ENCODE measurements at places on chromosomes 2 and 18. TPM values are rescaled to one million over a fixed set of nuclear protein-coding genes. Genes with fewer than 3 reads are reported as not detected.

DNA sequence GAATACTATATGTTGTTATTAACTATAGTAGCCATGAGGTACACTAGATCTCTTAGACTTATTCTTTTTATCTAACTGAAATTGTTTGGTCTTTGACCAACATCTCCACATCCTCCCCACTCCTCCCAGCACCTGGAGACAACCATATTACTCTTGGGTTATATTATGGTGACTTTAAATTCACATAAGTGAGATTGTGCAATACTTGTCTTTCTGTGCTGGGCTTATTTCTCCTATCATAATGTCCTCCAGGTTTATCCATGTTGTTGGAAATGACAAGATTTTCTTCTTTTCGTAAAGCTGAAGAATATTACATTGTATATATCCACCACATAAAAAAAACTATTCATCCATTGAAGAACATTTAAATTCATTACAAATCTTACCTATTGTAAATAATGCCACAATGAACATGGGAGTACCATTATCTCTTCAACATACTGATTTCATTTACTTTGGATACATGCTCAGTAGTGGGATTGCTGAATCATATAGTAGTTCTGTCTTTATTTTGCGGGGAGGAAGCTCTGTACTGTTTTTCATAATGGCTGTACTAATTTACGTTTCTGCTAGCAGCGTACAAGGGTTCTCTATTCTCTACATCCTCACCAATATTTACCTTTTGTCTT, 159.2 kb upstream of the SCN7A start:
- no peak for DNase-seq

Gene TUBB8B
- 5.7 TPM for polyA plus RNA-seq

DNA sequence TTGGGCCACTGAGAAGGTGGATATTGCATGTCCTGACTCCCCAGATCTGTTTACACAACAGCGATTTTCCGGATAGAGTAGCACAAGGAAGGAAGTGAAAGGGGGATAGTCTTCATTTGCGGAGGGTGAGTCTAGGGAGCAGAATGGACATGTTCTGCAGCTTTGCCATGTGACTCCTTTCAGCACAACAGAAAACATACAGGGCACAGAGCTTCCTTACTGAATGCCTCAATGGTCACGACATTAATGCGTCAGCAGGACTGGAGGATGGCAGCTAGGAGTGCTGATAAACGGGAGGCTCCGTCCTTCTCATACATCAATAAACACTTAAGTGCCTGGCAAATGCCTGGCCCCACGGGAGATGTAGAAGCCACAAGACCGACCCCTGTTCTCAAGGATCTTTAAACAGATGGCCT, 163.0 kb downstream of the FAM210A start:
- DNase-seq, result peak; percentile 46

DNA sequence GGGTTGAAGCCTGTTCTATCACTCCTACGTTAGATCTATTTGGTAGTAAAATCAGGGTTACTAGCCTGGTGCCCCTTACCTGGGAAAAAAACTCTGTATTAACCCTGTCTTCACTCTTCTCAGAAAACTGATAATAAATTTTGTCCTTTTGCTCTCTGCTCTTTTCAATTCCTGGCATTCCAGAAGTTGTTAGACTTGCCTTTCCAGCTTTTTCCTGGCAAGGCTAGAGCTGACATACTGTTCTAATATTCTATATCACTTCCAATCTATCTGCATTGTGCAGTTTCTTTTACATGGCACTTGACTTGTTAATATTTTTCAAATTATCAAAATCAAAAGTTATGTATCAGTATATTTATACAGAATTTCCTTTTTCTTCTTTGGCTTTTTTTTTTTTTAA, 162.2 kb downstream of the FIGN start:
- DNase-seq, result no peak

DNA sequence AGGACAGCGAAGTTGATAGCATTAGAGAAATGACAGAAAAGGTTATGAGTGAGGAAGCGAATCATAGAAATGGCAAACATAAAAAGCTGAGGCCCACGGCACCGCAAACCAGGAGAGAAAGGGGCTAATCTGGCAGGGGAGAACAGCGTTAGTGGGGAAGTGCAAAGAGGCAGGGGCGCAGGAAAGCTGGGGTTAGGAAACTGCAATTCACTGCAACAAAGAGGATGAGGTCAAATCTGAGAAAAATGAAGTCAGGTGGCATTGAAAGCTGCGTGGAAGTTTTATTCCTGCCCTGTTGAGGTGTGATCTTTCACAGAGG, 653 bp upstream of the ABI2 start:
- DNase-seq, result peak; percentile 26

DNA sequence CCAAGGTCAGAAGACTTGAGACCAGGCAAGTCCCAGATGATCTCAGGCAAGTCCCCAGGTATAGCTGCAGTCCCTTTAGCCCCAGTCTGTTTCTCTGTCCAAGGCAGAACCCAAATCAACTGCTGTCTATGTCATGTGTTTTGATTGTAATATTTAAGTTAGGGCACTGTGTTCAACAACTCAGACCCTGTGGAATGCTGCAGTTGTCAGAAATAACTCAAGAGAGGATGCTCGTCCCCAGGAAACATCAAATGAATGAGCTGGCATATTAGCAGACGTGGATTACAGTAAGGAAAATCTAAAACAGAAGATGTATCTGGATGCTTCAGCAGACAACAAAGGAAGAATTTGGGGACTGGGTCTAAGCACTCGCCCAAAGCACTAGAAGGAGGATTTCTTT, 70.1 kb downstream of the BCL11A start:
- no peak for DNase-seq

Gene VWA3B
- 118 TPM for polyA plus RNA-seq

DNA sequence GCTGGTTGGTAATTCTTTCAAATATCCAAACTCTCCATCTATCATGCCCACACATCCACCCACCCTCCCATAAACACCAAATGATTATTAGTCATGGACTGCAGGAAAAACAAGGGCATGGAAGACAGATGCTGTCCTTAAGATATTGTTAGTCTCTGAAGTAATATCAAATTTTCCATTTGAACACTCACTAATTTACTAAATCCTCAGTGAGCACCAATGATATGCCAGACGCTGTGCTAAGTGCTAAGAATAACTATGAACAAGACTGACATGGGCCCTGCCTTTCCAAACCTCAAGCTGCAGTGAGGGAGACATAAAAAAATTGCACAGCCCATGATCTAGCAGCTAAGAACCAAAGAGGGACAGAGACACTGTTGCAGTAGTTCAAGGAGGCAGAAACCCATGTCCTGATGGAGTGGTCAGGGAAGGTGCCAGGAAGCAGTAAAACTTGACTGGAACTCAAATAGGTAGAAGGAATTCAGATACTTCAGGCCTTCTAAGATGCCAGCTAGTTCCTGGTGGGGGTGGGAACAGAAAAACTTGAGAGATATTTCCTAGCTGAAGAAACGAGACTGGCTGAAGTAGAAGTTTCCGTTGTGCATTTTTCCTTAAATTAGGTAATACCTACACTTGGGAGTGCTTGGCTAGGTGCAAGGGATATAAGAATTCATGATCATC, 182.1 kb downstream of the OSR1 start:
- no peak for DNase-seq

DNA sequence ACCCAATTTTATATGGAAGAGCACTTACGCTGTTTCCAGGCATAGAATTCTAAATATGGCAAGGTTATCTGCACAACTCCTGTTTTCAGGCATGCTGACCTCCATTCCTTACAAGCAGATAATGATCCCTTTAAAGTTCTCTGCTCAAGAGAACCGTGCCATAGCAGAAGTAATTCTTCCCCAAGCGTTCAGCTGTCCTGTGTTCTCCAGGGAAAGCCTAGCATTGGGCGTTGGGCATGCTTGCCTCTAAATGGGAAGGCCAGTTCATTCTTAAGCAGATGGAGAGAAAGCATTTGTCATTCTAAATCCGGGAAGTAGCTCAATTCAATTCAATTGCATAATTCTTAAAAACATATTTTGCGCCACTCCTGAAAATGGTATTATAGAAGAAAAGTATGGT, 55.7 kb upstream of the EML4 start:
- no peak for DNase-seq

Gene KCNS3
- 12.1 TPM for polyA plus RNA-seq

Gene GALNT13
- 0.92 TPM for polyA plus RNA-seq

All from testis (tissue), 5 donors.